DMS153 (cell line): ENCODE measurements at places on chromosomes 4 and X.

DNA sequence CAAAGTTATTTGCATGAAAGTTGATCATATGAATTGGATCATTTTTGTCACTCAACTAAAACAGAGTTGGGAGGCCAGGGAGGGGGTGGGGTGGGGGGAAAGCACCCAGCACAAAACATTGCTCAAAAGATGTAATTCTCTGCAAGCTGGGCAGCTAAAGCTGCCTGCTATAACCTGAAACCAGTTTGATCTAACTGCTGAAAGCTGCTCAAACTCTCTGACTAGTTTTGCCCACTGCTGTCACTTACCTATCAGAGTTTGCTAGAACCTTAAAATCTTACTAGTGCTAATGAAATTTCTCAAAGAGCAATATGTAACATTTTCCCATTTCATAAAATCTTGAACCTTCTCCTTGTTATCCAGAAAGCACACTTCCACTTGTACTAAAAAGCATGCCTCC lies 10.4 kb downstream of the CXCL8 start:
- no peak for DNase-seq

DNA sequence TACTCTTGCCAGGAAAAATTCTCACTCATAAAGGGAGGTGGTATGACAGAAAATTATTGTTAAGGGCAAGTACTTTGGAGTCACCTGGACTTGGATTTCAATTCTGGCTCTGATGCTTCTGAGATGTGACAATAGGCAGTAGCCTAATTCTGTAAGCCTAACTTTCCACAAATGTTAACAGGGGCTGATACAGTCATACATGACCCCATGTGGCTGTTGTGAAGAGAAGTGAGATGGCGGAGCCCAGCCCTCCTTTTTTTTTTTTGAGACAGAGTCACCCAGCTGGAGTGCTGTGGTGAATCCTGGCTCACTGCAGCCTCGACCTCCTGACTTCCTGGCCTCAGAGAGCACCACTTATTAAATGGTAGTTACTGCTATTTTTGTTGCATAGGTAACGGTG lies 54.4 kb upstream of the IRF2 start:
- DNase-seq = no peak

DNA sequence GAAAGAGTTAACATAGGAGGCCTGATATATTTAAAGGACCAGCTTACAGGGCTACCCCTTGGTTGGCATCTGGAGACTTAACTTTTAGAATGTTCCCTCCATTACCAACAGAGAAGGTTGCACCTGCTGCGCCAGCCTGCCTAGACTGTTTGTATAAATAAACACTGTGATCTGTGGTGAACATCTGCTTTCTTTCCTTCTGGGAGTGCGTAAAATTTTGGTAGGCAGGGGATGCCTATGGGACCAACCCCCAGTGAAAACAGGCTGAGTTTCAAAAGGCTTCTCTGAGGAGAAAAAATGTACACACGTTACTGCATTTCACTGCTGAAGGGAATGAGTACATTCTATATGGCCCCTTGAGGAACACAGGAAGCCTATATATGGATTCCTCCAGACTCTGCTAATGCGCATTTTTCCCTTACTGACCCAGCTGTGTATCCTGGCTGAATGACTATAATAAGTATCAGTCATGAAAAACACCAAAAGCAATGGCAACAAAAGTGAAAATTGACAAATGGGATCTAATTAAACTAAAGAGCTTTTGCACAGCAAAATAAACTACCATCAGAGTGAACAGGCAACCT lies 13.8 kb downstream of the CENPC start:
- DNase-seq = no peak

GRCh38 chr4:70624226-70624793 lies 4.2 kb upstream of the ENAM start:
- peak; percentile 13 for DNase-seq

GRCh38 chrX:5305452-5305851 lies 923.2 kb downstream of the NLGN4X start:
- DNase-seq = no peak

GRCh38 chr4:129344058-129344457 lies 248.1 kb downstream of the C4orf33 start:
- DNase-seq = peak; percentile 28

GRCh38 chr4:56480691-56481090 lies 13.3 kb downstream of the SRP72 start:
- no peak for DNase-seq

GRCh38 chr4:83207497-83208101 lies 77.0 kb downstream of the COQ2 start:
- no peak for DNase-seq

DNA sequence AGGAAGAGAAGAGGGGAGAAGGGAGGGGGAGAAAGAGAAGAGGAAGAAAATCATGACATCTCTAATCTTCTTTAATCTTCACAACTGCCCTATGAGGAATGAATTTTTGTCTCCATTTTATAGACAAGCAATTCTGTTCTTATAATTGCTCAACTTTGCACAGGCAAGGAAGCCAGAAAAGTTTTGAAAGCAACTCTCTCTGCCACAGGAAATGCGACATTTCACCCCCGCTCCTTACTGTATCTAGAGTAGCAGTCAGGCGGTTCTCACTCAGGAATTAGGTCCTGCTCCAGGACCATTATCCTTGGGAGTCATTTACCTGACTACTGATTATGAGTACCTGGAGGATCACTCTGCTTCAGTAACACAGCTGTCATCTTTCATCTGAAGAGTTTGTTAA lies 69.2 kb upstream of the FAM9A start:
- DNase-seq = no peak

DNA sequence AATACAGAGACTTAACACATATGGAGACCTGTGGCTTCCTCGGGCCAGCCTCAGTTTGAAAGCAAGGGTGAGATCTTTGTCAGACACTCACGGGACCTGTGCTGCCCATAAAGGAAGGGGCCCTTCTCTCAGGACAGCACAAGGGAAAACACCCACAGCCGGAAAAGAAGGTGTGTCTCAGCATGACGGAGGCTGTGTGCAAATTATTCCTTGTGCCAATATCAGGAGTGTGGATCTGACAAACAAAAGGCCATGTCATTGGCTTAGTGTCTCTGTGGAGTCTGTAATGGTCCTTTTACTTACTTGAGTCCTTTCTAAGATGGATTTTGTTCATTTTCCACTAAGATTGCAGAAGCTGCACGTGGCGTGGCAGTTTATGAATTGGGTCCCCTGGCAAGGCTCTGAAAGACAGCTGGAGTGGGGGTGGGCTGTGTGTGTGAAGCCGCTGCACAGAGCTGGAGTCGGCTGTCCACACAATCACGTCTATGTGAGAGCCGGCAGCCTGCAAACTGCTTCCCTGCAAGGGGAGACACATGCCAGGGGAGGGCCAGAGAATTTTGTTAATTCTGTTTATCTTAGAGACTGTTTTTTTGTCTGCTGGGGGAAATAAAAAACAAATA lies 1.9 kb downstream of the ENPP6 start:
- no peak for DNase-seq

GRCh38 chr4:38424151-38424871 lies 239.7 kb upstream of the KLF3 start:
- DNase-seq = no peak

GRCh38 chr4:175714686-175715085 lies 97.4 kb downstream of the GPM6A start:
- DNase-seq = no peak

DNA sequence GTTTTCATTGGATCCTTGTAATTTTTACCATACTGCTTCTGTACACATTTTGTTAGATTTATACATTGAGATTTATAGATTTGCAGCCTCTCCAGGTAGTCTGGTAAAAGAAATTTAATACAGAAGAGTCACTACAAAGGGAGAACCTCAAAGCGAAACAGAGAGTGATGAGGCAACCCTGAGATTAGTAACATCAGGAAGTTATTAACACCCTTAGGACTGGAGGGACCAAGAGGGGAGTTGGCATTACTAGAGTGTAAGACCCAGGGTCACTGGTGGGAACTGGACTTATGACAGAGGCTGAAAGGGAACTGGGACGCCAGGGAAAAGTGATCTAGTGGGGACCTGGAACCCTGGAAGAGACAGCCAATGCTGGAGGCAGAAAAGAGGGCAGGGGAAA lies 20.6 kb upstream of the MAML3 start:
- no peak for DNase-seq

DNA sequence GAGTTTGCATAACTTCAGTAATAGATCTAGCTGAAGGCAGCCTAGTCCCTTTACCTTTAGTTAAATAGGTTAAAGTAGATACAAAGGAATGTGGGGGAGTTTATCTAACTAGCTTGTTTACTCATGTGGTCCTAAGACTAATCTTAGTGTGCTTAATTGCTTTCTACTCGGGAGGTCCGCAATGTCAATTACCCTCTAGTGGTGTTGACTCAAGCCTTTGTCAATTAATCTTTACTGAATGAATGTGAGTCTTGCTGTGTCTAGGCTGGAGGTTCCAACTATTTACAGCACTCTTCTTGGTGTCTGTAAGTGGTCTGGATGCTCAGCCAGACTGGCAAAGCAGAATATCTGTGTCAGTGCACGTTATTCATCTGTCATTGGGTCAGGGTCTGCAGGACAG lies 17.9 kb upstream of the YTHDC1 start:
- DNase-seq = no peak

GRCh38 chr4:164508097-164508496 lies 245.8 kb upstream of the SMIM31 start:
- no peak for DNase-seq

DNA sequence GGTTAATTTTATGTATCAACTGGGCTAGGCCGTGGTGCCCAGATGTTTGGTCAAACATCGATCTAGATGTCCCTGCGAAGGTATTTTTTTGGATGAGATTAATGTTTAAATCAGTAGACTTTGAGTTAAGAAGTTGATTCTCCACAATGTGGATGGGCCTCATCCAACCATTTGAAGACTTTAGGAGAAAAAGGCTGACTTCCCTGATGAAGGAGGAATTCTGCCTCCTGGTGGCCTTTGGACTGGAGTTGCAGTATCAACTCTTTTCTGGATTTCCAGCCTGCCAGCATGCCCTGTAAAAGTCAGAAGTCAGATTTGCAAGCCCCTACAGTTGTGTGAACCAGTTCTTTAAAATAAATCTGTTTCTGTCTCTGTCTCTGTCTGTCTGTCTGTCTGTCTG lies 91.4 kb downstream of the STK32B start:
- no peak for DNase-seq

DNA sequence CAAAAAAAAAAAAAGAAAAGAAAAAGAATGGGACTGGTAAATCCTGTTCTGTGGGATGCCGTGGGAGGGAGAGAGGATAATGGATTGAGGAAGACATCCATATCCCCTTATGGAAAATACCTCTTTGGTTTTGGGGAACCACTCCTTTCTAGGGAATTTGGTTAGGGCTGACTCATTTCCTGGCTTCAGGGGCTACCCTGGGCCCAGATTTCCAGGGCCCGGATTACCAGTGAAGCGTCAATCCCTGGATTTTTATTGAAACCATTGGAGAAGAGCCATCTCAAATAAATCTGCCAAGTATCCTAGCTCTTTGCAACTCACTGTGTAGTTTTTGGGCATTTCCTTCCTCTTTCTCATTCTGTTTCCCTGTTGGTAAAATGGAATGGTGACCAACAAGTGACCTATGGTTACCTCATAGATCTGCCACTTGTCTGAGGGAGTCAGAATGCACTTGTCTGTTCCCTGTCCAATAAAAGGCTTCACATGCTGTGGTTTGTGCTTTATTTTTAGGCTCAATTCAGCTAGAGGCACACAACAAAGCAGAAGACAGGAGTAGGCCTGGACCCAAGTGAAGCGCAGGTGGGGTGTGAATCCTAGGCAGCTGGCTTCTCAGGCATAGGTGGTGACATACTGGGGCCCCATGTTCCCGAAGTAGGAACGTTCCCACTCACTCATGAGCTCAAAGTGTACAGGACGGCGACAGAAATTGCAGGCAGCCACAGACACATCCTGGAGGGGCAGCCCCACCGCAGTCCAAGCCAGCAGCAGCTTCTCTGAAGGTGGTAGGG lies 8.6 kb downstream of the APEX2 start:
- DNase-seq = no peak

GRCh38 chr4:93384241-93384640 lies 444.3 kb upstream of the ATOH1 start:
- no peak for DNase-seq

GRCh38 chrX:55007656-55008055 lies 7.5 kb downstream of the APEX2 start:
- no peak for DNase-seq

- DNase-seq = no peak
Measured at GRCh38 chr4:169068423-169068822, 58.4 kb upstream of the CBR4 start.

- no peak for DNase-seq
Measured at GRCh38 chr4:152976212-152976761, 40.2 kb downstream of the FHDC1 start.

DNA sequence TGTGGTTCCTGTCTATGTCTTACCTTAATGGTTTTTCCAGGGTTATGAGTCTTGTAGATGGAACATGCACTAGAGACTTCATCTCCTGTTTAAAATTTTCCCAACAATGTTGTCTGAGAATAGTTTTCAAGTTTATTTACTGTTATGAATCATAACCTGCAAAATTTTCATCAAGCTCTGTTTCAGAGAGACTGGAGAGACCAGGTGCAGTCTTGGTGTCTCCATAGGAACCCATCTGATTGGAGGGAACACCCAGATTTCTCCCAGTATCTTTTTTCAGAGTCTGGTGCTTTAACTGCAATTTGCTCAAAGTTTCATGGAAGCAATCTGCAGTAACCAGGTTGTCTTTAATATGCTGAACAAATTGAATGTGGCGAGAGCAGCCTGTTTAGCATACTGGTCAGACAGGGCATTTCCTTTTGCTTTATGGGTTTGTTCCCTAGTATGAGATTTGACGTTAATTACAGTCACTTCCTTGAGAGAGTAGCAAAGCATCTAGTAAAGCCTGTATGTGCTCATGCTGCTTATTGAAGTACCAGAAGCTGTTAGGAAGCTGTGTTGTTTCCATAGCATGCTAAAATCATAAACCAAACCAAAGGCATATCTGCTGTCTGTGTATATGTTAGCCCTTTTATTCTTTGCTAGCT lies 18.8 kb upstream of the VSIG1 start:
- peak; percentile 55 for DNase-seq

DNA sequence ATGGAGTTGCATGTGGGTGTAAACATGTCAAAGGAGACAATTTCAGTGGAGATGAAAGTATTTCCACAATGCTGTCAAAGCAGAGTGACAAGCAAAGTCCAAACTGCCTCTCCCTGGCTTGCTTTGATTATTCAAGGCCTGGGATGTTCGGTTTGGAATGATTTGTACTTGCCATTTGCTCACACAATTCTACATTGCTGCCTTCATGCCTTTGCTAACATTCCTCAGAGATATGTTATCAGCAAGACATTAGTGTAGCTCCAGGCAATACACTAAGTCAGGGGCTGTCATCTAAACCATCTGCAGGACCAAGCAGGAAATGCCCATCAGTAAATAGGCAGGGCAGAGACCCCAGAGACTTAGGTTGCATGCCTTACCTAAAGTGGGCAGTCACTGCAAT lies 79.6 kb upstream of the C1QTNF7 start:
- no peak for DNase-seq

DNA sequence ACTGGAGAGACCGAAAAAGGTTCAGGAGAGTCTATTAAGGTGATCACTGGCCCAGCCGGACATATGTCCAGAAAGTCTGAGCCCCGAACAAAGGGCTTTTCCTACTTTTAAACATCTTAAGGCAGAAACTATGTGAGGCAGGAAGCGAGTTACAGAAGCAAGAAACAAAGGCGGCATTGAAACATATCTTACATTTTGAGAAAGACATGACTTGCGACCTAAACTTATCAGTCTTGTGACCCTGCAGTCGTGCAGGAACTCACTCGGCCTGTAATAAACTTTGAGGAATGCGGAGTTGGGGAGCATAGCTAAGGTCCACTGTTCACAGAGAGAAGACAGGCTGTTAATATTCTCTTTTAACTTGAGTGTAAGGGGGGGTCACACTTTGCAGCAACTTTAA lies 158.7 kb downstream of the TBX22 start:
- no peak for DNase-seq
